Stimulated activated CD4-positive, alpha-beta T cell treated with anti-CD3 and anti-CD28 coated beads, Interleukin-12 subunit alpha, Interleukin-12 subunit beta, amount 100 ng/mL, for 24 hours (primary cell): ENCODE measurements at places on chromosomes 11 and 22.

DNA sequence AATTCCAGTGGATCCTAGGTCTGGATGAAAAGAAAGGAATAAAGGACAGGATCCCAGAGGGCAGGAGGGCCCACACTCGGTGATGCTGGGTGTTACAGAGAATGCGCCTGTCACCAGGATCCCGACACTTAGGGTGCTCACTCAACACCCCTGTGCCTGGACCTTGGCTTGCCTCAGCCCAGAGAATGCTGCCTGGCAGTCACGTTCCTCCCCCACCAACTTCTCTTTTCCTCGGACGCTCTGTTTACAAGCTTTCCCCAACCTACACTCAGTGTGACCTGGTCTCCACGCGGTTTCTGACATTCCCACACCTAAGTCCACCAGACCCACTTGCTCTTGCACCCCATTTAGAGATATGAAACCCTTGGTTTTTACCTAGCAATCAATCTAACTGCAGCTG, 38.0 kb upstream of the ETS1 start:
- DNase-seq = no peak

GRCh38 chr11:63595296-63595695, 18.9 kb downstream of the PLAAT3 start:
- no peak for DNase-seq

DNA sequence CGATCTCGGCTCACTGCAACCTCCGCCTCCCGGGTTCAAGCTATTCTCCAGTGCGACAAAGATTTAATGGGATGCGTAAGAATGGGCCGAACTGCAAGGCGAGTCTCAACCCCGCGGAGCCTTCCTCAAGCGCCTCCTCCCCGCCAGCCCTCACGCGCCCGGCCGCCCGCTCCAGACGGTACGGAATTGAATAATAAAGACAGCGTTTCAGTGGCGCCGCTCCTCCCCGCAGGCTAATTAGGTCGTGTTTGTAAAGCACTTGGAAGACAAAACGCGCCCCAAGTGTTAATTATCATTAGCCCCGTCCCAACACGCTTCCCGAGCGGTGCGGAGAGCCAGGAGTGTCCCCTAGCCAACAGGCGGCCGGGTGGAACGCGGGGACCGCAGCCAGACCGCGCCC, 192.0 kb downstream of the BUD13 start:
- DNase-seq = no peak

- DNase-seq = no peak
Observed at GRCh38 chr22:27647540-27647939, 154.0 kb downstream of the MN1 start.

DNA sequence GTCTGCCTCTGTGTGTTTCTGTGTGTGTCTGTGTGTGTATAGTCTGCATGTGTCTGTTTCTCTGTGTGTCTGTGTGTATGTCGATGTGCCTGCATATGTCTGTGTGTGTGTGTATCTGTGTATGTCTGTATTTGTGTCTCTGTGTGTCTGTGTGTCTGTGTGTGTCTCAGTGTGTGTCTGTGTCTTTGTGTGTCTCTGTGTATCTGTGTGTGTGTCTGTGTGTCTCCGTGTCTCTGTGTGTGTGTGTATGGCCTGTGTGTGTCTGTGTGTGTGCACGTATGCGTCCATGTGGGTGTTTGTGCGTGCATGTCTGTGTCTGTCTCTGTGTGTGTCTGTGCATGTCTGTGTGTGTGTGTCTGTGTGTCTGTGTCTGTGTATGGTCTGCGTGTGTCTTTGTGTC, 439 bp downstream of the SNX32 start:
- no peak for DNase-seq

- DNase-seq = no peak
Observed at GRCh38 chr11:79925570-79925969, 484.7 kb upstream of the TENM4 start.

DNA sequence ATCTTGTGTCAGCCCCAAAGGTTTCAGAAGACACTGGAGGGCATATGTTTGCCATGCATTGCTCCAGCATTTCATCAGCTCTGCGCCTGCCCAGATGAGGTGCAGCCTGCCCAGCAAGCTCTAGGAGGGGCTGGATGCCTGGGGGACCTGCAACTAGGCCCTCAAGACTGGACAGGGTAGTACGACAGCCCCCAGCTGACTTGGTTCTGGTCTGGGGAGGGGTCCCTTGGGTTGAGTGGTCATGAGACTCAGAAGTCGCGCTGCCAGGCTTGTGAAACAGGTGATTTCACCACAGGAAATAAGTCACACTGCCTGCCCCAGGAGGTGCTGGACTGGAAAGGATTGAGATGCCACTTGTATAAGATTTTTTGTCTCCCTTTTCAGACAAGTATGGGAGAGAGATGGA, 23.4 kb downstream of the TPBGL start:
- no peak for DNase-seq

- DNase-seq = no peak
Observed at GRCh38 chr11:134069426-134070341, 812 bp downstream of the JAM3 start.

DNA sequence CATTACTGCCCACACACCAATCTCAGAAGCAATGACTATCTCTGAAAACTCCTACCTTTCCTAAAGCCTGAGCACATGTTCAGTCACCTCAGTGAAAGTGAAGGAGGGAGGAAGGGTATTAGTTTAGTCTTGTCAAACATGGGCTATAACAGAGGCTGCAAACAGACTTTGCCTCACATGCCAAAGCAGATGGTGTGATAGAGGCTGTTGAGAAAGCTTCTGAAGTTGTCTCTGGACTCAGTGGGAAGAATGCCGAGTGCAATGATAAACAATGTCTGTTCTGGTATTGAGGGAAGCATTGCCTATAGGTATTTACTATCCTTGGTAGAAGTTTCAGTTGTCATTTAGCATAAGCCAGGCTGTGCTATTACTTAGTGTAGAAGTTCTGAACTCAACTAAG, 314.5 kb upstream of the CCDC90B start:
- no peak for DNase-seq

GRCh38 chr11:24747275-24748251, 250.7 kb downstream of the LUZP2 start:
- DNase-seq = no peak

DNA sequence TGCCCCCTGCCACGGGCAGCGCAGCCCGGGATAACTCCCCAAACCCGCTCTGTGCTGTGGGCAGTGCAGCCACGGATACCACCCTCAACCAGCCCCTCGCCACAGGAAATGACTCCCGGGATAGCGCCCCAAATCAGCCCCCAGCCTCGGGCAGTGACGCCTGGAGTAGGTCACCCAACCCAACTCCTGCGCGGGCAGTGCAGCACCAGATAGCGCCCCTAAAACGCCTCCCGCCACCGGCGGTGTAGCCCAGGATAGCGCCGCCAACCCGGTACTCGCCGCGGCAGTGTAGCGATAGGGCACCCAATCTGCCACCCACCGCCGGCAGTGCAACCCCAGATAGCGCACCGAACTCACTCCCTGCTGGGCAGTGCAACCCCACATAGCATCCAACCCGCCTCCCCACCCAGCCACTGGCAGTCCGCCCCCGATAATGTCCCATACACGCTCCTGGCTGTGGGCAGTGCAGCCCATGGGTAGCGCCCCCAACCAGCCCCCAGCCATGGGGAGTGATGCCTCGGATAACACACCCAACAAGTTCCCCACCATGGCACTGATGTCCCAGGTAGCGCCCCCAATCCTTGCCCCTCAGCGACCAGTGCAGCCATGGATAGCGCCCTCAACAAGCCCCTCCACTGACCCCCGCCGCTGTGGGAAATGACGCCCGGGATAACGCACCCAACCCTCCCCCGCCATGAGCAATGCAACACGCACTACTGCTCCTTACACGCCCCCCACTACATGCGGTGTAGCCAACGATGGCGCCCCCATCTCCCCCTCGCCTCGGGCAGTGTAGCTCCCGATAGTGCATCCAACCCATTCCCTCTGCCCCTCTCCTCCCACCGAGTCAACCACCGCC, 1.5 kb downstream of the RFPL2 start:
- DNase-seq = no peak

DNA sequence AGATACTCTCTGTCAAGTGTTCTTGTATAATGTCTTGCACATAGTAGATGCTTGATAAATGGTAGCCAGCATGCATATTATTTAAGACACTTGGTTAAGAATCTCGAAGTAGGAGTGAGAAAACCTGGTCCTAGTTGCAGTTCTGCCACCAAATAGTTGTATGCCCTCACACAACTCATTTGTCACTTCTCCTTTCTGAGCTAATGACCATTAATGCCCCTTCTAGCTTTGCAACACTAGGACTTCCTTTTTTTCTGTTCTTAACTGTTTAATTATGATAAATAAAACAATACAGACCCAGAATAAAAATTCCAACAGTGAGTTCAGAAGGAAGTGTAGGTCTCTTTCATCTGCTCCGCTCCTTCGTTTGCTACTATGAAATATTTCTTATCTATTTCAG, 453.6 kb downstream of the TMEM135 start:
- no peak for DNase-seq

DNA sequence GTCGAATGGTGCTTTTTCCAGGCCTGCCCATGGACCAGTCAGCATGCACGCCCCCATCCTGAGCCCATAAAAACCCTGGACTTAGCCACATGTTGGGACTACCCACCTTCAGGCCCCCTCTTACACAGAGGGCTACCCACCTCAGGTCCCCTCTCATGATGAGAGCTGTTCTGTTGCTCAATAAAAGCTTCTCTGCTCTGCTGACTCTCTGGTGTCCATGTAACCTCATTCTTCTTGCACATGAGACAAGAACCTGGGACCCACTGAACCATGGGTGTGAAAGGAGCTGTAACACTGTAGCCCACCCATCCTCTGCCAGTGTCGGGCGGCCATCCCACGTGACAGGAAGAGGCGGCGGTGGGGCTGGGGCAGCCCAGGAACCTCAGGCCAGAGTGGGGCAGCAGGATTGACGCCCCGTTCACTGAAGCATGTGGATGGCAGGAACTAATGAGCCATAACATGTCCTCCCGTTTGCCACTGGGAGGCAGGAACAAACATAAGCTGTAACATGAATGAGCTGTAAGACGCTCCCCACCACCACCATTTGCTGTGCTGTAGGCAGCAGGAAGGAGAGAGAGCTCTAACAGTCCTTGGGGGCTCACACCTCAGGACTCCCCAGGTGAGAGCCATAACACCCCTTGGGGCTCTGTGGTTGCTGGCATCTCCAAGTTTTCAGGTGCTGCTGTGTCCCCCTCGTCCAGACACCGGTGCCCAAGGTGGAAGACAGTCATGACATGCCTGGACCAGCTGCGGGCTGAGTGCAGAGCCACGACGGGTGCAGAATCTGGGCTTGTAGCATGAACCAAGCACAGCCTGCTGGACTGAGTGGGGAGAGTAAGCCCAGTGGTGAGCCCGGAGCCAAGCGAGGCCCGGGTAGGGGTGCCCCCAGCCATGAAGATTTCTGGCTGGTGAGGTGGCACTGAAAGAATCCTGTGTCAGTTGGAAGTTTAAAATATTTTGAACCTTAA, 69.4 kb downstream of the MCHR1 start:
- DNase-seq = no peak

DNA sequence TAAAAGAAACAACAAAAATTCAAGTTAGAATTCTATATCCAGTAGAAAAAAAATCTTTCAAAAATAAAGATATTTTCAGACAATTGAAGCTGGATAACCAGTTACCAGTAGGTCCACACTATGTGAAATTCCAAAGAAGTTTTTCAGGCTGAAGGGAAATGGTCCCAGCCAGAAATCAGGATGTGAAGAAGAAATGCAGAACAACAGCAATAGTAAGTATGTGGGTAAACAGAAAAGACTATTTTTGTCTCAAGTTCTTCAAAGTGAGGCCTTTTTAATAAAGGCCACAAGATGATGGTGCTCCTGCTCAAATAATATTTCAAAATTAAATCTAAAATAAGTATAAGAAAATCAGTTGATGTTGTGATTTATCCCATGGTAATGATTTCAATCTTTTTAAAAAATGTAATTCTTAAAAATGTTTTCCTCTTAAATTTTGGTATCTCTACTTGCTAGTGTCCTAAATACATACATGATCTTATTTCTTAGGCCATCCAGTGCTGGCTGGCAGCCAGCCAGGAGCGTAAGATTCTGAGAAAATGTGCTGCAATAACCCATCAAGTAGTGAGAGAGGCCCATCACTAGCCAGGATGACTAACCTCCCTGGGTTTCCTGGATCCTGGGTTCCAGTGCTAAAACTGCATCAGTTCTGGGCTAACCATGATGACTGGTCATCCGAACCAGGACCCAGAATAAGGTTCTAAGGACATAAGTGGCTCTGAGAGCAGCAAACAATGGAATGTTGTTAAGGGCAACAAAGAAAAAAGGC, 15.6 kb upstream of the UCP3 start:
- DNase-seq = peak; percentile 23

- DNase-seq = no peak
Observed at GRCh38 chr22:22069450-22070370, 87.1 kb upstream of the TOP3B start.

GRCh38 chr11:64724863-64725532, 2.0 kb upstream of the NRXN2 start:
- DNase-seq = no peak

GRCh38 chr11:9315078-9315688, 790 bp upstream of the TMEM41B start:
- DNase-seq = no peak

- DNase-seq = no peak
Observed at GRCh38 chr11:126738295-126739031, 262.1 kb downstream of the KIRREL3 start.

- DNase-seq = no peak
Observed at GRCh38 chr22:46725096-46725495, 13.0 kb downstream of the CERK start.

- no peak for DNase-seq
Observed at GRCh38 chr11:9141186-9141585, 49.8 kb upstream of the SCUBE2 start.
